Stimulated activated CD4-positive, alpha-beta T cell treated with anti-CD3 and anti-CD28 coated beads, TNF-alpha, amount 100 ng/mL, for 1 hour (primary cell): ENCODE measurements at places on chromosomes 5 and 9.

- DNase-seq = no peak
Observed at GRCh38 chr5:43335681-43336080, 22.5 kb upstream of the HMGCS1 start.

DNA sequence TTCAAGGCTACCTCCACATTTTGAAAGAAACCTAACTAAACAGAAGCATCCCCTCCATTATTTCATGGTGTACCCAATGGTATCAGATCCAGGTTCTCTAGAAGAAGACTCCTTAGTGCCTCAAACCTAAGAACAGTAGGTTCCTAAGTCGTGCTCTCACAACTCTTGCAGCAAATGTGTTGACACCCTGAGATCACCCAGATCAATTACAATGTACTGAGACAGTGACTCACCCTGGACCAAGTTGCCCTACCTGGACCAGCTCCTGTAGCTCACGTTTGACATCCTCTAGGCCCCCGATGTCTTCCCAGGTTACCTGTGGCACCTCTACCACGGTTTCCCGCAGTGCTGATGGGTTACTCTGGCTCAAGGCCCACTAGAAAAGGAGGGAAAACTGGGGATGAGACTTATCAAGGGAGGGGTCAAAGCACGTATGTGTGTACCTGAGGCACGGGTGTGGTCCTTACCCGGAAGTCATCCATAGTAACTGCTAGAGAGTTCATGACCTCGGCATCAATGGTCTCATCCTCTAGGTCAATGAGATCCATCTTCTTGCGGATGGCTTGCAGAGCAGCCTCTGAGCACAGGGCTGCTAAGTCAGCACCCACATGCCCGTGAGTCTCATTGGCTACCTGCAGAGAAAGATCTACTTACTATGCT is 11.7 kb downstream of the VCP start:
- DNase-seq = no peak

DNA sequence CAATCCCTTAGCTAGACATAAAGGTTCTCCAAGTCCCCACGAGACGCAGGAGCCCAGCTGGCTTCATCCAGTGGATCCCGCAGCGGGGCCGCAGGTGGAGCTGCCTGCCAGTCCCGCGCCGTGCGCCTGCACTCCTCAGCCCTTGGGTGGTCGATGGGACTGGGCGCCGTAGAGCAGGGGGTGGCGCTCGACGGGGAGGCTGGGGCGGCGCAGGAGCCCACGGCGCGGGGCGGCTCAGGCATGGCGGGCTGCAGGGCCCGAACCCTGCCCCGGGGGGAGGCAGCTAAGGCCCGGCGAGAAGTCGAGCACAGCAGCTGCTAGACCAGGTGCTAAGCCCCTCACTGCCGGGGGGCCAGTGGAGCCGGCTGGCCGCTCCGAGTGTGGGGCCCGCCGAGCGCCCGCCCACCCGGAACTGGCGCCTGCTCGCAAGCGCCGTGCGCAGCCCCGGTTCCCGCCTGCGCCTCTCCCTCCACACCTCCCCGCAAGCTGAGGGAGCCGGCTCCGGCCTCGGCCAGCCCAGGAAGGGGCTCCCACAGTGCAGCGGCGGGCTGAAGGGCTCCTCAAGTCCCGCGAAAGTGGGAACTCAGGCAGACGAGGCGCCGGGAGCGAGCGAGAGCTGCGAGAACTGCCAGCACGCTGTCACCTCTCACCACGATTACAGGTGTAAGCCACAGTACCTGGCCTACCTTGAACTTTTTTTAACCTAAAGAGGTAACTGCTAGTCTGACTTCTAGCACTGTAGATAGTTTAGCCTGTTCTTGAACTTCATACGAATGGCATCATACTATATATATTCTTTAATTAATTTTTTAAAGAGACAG is 35.5 kb downstream of the PTGS1 start:
- DNase-seq = no peak

- no peak for DNase-seq
Observed at GRCh38 chr5:111198281-111198966, 25.8 kb upstream of the CAMK4 start.

GRCh38 chr5:94389515-94389899 is 228.9 kb downstream of the KIAA0825 start:
- DNase-seq = no peak

DNA sequence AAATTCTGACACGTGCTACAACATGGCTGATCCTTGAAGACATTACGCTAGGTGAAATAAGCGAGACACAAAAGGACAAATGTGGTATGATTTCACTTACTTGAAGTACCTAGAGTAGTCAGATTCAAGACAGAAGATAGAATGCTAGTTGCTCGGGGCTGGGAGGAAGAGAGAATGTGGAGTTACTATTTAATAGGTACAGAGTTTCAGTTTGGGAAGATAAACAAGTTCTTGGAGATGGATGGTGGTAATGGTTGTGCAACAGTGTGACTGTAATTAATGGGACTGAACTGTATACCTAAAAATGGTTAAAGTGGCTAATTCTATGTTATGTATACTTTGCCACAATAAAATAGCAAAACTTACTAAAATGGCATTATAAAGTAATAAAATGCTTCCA is 34.4 kb downstream of the PAM start:
- no peak for DNase-seq

- DNase-seq = no peak
Observed at GRCh38 chr9:121650217-121651007, 1.0 kb upstream of the DAB2IP start.

GRCh38 chr9:137162505-137163364 is 7.1 kb downstream of the LRRC26 start:
- no peak for DNase-seq

- no peak for DNase-seq
Observed at GRCh38 chr5:107483231-107484024, 187.3 kb downstream of the EFNA5 start.

DNA sequence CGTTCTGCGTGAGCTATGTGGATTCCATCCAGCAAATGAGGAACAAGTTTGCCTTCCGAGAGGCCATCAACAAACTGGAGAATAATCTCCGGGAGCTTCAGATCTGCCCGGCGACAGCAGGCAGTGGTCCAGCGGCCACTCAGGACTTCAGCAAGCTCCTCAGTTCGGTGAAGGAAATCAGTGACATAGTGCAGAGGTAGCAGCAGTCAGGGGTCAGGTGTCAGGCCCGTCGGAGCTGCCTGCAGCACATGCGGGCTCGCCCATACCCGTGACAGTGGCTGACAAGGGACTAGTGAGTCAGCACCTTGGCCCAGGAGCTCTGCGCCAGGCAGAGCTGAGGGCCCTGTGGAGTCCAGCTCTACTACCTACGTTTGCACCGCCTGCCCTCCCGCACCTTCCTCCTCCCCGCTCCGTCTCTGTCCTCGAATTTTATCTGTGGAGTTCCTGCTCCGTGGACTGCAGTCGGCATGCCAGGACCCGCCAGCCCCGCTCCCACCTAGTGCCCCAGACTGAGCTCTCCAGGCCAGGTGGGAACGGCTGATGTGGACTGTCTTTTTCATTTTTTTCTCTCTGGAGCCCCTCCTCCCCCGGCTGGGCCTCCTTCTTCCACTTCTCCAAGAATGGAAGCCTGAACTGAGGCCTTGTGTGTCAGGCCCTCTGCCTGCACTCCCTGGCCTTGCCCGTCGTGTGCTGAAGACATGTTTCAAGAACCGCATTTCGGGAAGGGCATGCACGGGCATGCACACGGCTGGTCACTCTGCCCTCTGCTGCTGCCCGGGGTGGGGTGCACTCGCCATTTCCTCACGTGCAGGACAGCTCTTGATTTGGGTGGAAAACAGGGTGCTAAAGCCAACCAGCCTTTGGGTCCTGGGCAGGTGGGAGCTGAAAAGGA is 10.9 kb downstream of the QRFP start:
- DNase-seq = no peak

DNA sequence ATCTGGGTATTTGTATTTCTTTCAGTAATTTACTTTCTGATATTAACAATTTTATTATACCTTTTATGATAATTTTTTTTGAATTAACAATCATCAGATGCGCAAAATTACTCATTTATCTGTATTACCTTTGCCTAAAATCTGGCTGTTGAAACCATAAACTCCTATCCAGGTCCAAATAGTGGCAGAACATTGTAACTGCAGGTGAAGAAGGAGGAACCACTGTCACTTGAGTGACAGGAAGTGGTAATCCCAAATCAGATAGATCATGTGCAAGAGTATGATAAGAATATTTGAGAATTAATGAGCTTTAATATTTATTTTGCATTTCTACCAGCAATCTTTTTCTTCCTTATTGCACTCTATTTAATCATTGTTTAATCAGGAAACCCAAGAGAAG is 139.3 kb upstream of the TLE4 start:
- no peak for DNase-seq

DNA sequence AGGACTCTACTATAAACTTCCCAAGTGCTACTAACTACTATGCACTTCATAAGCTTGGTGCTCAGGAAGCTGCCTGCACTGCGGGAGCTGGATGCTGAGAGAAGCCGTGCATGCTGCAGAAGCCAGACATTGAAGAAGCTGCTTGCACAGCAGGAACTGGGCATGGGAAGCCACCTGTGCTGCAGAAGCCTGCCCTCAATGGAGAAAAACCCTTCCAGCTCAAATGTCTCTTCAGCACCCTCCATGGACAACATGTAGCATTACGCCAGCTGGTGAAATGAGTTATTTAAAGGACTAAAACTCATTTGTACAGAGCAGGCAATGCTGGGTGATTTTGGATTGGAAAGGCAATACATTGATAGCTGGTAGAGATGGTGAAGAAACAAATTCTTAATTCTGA is 247.2 kb downstream of the KIF4B start:
- DNase-seq = no peak

DNA sequence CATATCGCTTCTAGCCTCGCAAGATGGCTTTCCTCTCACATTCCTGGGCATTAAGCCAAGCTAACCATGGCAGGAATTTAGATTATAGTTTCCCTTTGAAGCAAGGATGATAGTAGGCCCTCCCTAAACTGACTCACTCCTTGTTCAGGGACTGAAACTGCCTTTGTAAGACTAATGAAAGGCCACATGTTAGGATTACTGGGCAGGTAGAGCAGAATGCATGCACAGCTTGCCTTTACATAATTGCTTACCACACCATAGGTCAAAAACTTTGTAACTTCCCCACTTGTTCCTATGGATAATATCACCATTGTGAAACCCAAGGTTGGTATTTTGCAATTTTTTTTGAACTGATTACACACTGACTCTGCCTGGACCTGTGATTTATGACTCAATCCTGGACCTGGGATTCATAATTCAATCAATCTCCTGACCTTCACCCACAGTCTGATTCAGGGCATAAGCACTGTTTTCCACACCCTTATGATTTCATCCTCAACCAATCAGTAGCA is 41.0 kb upstream of the PRDM9 start:
- no peak for DNase-seq

DNA sequence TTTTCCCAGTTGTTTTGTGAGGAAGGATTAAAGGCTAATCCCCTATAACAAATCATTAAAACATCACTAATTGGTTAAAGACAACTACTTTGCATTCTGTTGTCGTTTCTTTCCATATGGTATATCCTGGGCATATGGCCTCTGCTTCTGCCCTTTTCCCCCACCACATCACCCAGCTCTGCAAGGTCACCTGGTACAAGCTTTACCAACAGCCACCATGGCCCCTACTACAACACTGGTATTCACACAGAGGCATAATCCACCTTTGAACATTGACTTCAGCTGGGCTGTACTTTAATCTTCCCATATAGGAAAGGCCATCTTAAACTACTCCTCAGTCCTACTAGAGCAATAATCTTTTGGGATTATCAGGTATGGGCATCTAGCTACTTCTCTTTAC is 866.1 kb downstream of the TLE4 start:
- DNase-seq = no peak

DNA sequence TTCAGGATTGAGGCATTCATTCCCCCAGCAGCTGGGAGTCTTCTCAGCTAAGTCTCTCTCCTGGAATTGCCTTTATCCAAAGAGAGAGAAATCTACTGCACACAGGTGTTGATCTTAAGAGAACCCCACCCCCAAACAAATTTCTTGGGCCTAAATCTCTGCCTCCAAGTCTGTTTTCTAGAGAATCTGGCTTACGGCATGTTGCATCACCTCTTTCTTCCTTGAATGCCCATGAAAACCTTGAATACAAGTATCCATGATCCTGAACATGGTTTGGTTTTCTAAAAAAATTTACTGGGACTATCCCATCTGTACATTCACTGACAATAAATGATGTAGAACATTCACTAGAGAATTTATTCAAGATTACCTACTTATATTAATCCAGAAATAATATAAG is 401.6 kb downstream of the PDE4D start:
- no peak for DNase-seq

GRCh38 chr9:71816916-71817451 is 48.7 kb upstream of the CEMIP2 start:
- no peak for DNase-seq

DNA sequence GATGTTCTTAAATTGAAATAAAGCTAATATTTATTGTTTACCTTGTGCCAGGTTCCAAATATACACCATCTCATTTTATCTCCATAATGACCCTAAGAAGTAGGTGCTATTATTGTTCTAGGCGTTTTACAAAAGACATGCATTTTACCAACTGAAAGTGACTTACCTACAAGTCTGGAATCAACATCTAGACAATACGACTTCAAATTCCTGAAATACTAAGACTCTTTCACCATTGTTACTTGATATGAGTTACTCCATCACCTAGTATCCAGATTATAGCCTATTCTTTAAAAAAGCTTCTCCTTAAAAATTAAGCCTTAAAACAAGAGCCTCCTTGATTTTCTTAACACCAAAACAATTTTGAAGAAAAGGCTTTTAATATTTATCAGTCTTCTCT is 13.3 kb downstream of the HACD4 start:
- no peak for DNase-seq
